ENCODE measurements at places on chromosomes 13 and 19.
A peak's percentile ranks its signal among the peaks of the same experiment; 100 is the strongest.

DNA sequence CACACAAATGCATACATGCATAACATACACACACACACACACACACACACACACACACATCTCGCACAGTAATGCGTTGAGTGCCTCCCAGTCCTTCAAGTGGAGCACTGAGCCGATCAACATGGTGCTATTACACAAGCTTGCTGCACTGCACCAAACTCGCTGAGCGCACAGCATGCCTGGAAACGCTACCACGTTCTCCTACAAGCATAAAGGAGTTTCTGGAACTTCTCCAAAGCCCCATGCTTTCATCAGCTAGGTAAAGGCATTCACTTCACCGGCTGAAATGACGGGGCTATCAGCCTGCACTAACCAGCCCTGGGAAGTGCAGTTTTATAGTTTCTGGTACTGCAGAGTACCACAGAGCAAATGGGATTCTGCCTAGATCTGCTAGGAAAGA, 92.7 kb downstream of the FGF14 start:
- DNase-seq, result peak; percentile 11

GRCh38 chr13:111936267-111936925, 130.6 kb upstream of the SOX1 start:
- DNase-seq, result no peak

DNA sequence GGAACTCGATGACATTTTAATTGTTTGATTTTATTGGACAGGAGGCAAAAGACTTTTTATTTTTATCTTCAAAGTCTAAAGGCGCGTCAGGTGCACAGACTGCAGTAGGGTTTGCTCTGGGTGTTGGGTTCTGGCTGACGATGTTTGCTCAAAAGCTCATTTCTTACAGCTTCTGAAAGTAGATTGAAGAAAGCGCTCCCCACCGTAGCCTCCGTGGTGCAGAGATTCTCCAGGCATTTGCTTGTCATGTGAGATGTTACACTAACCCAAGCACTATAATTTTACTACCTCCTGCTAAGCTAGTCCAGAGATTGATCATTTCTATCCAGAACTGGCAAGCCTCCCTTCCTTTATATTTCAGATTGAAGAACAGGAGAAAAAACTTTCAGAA, 14.5 kb upstream of the ATP11A start:
- DNase-seq, result no peak

- no peak for DNase-seq
Measured at GRCh38 chr19:2324220-2324948, 4.0 kb downstream of the LSM7 start.

GRCh38 chr13:98155475-98156109, 12.7 kb downstream of the FARP1 start:
- no peak for DNase-seq

GRCh38 chr19:49442771-49443365, 1.5 kb upstream of the SLC17A7 start:
- DNase-seq, result peak; percentile 40

DNA sequence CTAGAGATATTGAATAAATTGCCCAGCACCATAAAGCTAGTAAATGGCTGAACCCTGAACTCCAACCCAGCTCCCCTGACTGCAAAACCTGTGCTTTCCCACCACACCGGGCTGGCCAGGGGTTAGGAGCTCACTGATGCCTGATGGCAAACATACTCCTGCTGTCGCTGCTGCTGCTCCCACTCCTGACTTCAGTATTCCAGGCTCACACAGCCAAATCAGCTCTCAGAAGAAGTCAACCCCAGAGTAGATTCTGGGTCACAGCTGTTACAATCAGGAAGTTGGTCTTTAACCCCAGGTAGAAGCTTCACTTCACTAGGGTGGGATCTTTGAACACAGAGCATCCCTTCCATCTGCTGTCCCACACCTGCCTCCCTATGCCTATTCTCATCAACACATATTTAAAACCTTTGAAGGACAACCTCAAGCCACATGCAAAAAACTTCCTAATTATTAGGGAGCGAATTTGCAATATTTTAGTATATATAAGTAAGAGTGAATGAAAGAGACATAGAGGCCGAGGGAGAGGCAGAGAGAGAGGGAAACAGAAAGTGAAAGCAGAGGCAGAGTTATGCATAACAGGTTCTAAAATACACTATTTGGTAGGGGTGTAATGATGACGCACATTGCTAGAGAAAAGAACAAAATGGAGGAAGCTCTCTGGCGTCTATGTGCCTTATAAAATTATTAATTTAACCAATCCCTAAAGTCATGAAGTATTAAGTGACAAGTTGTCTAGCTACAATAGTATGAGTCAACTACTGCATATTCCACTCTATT, 99.4 kb upstream of the SERP2 start:
- no peak for DNase-seq

All from NCI-H510A (cell line).